Karpas-422 (cell line): ENCODE measurements at places on chromosomes 4 and X. TPM values are rescaled to one million over a fixed set of nuclear protein-coding genes. Genes with fewer than 3 reads are reported as not detected.

DNA sequence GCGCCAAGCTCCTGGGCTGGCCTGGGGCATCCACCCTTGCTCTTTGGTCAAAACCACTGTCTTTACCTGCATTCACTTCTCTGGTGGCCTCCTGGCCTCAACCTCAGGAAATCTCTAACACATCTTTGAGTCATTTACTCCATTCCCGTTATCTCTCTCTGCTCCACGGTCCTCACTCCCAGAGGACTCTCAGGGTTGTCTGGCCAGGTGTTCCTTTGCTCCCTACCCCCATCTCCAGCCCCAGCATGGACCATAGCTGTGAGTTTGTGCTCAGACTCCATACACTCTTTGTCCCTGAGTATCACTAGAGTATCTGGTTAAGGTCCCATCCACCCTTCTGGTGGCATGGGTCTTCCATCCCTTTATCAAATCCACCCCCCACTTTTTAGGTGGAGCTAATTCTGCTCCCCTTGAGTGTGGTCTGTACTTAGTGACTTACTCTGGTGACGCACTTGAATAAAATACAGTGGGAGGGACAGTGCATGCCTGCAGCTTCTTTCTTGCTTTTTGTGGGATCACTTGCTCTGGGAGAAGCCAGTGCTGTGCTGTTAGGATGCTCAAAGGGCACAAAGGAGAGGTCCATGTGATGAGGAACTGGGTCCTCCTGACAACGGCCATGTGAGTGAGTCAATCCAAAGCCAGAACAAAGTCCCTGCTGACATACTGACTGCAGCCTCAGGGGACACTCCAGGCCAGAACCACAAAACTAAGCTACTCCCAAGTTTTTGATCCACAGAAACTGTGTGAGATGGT lies 44.3 kb downstream of the IGFBP7 start:
- H3K4me1 ChIP-seq, result no peaks in the 10 kb centered on the region
- no peaks in the 10 kb centered on the region; the same call in 1 of the 2 replicates for H3K27me3 ChIP-seq
- H3K27ac ChIP-seq, result no peak overlapping the region
- no peak overlapping the region for H3K4me3 ChIP-seq

DNA sequence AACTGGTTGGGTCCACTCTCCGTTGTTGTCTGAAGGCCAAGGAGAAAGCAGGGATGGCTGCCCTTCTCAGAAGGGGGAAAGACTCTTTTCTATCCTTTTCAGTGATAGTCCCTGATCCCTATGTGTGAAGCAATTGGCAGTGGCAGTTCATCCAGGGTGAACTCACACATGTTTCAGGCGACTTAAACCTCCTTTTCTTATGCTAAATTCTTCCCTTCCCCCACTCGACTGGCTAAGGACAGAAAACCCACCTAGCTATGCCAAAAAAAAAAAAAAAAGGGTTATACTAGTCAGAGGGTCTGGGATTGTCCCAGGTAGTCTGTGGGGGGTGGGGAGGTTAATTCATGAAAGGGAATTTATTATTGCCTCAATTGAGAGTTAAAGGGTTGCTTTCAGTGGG lies 12.2 kb upstream of the ZNF280C start:
- H3K36me3 ChIP-seq, result no peaks in the 10 kb centered on the region
- no peak overlapping the region for H3K27ac ChIP-seq
- H3K4me1 ChIP-seq, result no peaks in the 10 kb centered on the region
- DNase-seq, result no peak
- no peaks in the 10 kb centered on the region for H3K27me3 ChIP-seq

GRCh38 chr4:155966171-155966570 lies 12.5 kb upstream of the CTSO start:
- DNase-seq, result no peak
- H3K4me3 ChIP-seq, result no peak overlapping the region
- H3K27me3 ChIP-seq, result no peaks in the 10 kb centered on the region
- H3K27ac ChIP-seq, result no peak overlapping the region

The VSIG1 gene
- not detected in 2 replicates for total RNA-seq

- H3K36me3 ChIP-seq, result no peaks in the 10 kb centered on the region
- no peak for DNase-seq
- no peaks in the 10 kb centered on the region for H3K27me3 ChIP-seq
- H3K4me3 ChIP-seq, result no peak overlapping the region
Observed at GRCh38 chr4:168800926-168801325, 209.1 kb downstream of the CBR4 start.

- H3K4me1 ChIP-seq, result no peaks in the 10 kb centered on the region
- H3K36me3 ChIP-seq, result no peaks in the 10 kb centered on the region
- DNase-seq, result no peak
Observed at GRCh38 chrX:109614951-109615350, 10.0 kb downstream of the KCNE5 start.

The CYSLTR1 gene
- 1.2 and 2.2 TPM in 2 replicates for total RNA-seq

GRCh38 chr4:17635056-17635455 lies 20.6 kb downstream of the MED28 start:
- H3K4me3 ChIP-seq, result no peak overlapping the region
- H3K36me3 ChIP-seq, result peaks cover 12% of the 10 kb centered on the region
- no peaks in the 10 kb centered on the region for H3K27me3 ChIP-seq
- no peak overlapping the region for H3K27ac ChIP-seq

DNA sequence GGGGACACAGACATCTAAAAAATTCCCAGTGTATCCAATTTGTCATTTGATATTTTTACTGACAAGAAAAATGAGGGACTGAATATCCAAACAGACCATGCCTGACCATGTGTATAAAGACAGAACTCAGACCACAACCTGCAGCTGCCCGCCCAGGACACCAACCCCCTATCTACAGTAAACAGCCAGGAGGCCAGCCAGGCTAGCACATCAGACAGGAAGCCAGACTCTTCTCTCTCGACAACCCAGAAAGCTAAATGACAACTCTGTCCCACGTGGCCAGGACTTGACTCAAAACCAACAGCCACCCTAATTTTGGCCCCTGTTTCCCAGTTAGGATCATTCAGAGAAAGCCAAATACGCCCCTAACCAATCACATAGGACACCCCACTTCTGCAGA lies 15.1 kb downstream of the AFAP1 start:
- no peaks in the 10 kb centered on the region for H3K36me3 ChIP-seq
- no peak for DNase-seq
- H3K4me1 ChIP-seq, result no peaks in the 10 kb centered on the region
- no peak overlapping the region for H3K27ac ChIP-seq
- H3K4me3 ChIP-seq, result no peak overlapping the region

The TMEM150C gene
- not detected in 2 replicates for total RNA-seq

GRCh38 chr4:173045571-173045970 lies 123.0 kb upstream of the GALNT7 start:
- H3K27ac ChIP-seq, result no peak overlapping the region
- H3K36me3 ChIP-seq, result no peaks in the 10 kb centered on the region
- no peaks in the 10 kb centered on the region for H3K27me3 ChIP-seq
- no peak for DNase-seq

The MAGED4 gene
- not detected in 2 replicates for total RNA-seq
